GM03348 (cell line): ENCODE measurements at places on chromosomes 5 and 9.

DNA sequence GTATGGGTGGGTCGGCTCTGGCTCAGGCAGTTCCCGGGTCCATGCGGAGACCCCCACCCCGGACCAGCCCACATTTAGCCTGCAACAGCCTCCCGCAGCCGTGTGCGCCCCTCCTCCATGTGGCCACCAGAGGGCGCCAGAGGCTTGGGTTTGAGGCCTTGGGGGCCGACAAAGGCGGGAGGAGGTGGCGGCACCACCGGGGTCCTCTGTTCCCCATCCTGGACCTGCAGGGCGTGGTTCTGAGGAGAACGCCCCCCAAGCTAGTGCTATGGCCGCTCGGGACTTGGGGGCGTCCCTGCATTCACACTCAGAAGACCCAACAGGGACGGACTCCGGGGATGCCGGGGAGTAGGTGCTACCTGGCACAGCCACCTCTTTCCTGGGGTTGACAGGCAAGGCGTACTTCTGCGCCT is 16.5 kb downstream of the ASS1 start:
- DNase-seq: peak; percentile 85

DNA sequence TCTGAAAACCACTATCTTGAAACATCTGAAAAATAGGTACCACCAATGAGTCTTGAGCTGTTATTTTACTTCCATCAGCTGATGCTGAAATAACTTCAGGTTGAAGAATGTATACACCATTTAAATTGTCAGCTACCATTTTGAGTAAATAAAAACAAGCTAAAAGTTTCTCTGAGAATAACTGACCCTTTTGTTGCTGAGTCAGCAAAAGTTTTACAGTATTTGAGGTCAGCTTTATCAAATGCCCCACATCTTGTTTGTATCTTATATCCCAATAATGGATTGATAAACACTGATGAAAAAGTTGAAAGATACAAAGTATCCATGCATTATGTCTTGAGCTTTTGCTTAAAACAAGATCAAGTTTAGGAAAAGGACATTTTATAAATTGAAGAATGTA is 22.8 kb downstream of the CPLANE1 start:
- DNase-seq: no peak

GRCh38 chr9:87197349-87198130 is 250.2 kb upstream of the GAS1 start:
- DNase-seq: no peak

DNA sequence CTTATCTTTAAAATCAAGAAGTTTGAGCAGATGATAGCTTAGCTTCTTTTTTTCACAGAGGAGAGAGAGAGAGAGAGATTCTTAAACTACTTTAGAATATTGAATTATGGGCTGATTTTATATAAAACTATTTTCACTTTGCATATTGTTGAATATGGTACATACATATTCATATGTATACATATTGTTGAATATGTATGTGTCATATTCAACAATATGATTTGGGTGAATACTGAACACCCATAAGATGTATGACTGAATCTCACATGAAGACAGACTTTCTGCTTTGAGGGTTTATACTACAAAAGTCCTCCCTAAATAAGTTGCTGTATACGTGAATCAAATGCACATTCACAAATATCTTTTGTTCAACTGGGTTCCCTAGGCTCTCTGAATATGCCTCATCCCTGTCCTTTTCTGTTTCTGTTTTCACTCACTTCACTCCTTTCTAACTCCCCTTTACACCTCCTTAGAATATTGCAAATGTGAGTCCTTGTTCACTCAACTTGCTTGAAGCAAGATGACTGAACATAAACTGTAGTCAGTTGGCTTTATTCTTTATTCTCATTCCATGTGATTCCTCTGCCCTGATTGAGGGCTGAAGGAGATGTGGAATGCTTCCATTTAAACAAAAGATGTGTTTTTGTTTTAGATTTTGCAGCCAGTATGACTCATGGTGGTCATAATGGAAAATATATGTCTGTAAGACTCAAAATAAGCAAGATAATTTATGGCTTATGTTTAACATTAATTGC is 225.4 kb upstream of the DAB2 start:
- no peak for DNase-seq

DNA sequence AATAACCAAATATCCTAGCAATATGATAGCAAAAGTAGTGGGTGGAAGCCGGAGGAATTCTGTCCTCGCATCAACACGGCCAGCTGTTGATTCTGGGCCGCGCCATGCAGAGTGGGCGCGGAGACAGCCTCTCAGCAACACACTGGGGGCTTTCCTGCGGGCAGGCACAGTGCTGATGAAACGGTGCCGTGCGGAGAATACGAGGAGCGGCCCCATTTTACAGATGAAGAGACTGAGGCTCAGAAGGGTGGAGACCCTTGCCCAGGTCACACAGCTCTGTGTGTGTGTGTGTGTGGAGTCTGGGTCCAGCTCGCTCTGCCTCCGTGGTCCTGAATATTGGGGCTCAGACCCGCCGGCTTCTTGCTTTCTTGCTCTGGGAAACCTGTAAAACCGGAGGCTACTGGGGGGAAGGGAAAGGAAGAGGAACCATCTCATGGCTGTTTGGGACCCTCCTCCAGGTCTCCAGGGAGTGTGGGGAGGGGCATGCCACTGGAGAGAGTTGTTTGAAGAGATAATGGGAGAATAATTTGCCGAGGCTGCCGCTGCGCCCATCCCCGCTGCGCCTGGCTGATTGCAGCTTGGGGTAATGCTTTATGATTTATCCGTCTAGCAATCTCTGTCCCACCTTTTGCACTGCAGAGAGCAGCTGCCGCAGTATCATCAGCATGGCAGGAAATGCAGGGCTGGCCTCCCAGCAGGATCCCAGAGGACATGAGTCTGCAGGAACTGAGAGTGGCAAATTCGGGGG is 36.6 kb downstream of the NCS1 start:
- no peak for DNase-seq

- DNase-seq: peak; percentile 89
These were observed at the start of gene CFAP77 for GRCh38 chr9:132409828-132410528. CFAP77 (plus strand) TSS chr9:132410211; CDS start chr9:132410272, 61 bp downstream.

DNA sequence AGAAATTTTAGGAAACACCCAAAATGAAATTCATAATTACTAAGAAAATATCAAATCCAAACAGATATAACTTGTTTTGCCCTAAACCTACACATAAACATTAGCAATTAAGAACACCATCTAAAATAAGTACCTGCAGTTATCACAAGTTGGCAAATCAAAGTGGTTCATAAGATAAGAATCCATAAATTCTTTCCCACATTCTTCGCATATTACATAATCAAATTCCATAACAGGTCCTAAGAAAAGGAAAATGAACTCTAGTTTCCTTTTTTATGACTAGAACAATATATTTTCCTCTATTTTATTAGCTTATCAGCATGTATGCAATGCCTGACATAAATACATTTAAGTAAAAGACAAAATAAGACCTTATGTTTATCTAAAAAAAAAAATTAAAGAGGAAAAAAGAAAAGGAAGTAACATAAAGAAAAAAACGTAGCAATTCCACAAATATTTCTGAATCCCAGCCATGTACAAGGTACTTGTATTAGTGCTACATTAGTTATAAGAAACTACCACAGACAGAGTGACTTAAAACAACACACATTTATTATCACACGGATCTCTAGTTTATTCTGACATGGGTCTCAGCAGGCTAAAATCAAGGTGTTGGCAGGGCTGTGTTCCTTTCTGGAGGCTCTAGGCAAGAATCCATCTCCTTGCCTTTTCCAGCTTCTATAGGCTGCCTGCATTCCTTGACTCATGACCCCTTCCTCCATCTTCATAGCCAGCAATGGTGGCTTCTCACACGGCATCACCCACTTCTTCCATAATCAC is 7.5 kb downstream of the XPA start:
- no peak for DNase-seq

GRCh38 chr5:24363789-24364481 is 280.8 kb downstream of the CDH10 start:
- no peak for DNase-seq

DNA sequence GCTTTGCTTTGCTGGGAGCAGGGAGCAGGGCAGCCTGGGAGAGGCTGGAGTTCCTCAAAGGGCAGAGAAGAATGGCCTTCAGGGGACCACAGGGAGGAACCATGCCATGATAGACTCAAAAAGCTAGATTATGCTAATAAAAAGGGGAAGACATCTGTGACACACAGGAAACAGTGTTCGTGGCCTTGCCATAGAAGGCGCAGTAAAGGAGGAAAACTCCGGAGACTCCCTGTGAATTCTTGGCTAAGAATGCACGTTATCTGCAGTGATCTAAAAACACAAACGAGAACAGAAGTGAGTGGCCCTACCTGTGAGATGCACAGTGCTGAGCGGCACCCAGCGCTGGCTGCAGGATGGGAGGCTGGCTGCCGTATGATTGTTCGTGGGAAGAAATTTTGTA is 15.9 kb upstream of the LTC4S start:
- no peak for DNase-seq

DNA sequence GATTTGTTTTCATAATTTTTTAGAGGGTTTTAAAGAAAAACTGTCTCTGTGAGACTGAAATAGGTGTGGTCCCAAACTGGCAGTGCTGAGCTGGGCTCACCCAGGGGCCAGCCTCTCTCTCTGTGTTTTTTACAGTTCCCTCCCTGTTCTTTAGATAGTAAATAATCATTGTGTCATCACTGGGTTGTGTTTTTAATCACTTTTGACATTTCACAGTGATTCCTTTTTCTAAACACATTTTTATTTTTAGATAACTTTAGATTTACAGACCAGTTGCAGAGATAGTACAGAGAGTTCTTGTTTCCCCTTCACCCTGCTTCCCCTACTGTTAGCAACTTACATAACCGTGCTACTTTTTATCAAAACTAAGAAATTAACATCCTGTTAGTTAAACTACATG is 44.4 kb downstream of the MAP1B start:
- DNase-seq: no peak

GRCh38 chr5:28077291-28078240 is 1039.2 kb upstream of the CDH9 start:
- no peak for DNase-seq

DNA sequence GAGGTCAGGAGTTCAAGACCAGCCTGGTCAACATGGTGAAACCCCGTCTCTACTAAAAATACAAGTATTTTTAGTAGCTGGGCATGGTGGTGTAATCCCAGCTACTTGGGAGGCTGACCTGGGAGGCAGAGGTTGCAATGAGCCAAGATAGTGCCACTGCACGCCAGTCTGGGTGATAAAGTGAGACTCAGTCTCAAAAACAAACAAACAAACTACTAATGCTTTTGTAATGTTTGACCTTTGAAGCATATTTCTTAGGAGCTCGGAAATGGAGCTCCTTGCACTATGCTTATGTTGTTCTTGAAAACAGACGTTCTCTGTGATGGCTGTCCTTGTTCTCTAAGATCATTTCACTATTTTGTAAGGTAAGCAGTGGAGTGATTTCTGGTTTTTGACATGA is 6.0 kb downstream of the F2RL2 start:
- no peak for DNase-seq

- peak; percentile 19 for DNase-seq
These were observed 9.6 kb downstream of the KIF2A start for GRCh38 chr5:62315376-62316175.

GRCh38 chr5:89728750-89729149 is 680.8 kb downstream of the CETN3 start:
- DNase-seq: peak; percentile 13

GRCh38 chr9:127751269-127752054 is 16.4 kb upstream of the TOR2A start:
- DNase-seq: peak; percentile 70

- no peak for DNase-seq
These were observed 170.0 kb downstream of the PAPPA start for GRCh38 chr9:116323571-116323970.

GRCh38 chr9:91751922-91752321 is 198.1 kb downstream of the ROR2 start:
- peak; percentile 72 for DNase-seq

- DNase-seq: no peak
These were observed 49.6 kb downstream of the FAT2 start for GRCh38 chr5:151541571-151541970.

GRCh38 chr9:130497139-130497538 is 52.4 kb downstream of the ASS1 start:
- DNase-seq: no peak

DNA sequence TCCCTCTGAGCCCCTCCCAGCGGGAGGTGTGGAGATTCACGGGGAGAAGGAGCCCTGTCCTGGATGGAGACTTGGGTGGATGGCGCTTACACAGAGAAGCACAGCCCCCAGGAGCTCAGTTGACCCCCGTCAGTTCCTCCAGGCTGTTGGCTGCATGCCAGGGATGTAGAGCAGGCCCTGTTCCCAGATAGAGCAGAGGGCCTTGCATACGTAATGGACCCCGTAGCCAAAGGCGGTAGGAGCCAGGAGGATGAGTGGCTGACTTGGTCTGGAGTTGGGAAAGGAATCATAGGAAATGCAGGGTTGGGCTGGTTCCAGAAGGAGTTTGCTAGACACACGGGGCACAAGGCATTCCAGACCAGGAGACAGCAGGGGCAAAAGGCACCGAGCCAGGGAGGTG is 2.5 kb downstream of the PMPCA start:
- no peak for DNase-seq

- DNase-seq: no peak
These were observed 116.1 kb upstream of the PITX1 start for GRCh38 chr5:135149956-135150723.

- DNase-seq: peak; percentile 35
These were observed 119.5 kb upstream of the CTNND2 start for GRCh38 chr5:12023614-12024241.

DNA sequence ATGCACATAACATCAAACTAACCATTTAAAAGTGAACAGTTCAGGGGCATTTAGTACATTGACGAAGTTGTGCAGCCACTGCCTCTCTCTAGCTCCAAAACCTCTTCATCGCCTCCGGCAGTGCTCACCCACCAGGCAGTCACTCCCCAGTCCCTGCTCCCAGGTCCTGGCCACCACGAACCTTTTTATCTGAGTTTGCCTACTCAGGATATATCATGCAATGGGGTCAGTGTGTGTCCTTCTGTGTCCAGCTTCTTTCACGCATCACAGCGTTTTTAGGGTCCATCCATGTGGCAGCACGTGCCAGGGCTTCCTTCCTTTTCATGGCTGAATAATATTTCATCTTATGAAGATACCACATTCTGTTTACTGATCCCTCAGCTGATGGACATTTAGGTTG is 4.6 kb downstream of the AHRR start:
- DNase-seq: no peak

DNA sequence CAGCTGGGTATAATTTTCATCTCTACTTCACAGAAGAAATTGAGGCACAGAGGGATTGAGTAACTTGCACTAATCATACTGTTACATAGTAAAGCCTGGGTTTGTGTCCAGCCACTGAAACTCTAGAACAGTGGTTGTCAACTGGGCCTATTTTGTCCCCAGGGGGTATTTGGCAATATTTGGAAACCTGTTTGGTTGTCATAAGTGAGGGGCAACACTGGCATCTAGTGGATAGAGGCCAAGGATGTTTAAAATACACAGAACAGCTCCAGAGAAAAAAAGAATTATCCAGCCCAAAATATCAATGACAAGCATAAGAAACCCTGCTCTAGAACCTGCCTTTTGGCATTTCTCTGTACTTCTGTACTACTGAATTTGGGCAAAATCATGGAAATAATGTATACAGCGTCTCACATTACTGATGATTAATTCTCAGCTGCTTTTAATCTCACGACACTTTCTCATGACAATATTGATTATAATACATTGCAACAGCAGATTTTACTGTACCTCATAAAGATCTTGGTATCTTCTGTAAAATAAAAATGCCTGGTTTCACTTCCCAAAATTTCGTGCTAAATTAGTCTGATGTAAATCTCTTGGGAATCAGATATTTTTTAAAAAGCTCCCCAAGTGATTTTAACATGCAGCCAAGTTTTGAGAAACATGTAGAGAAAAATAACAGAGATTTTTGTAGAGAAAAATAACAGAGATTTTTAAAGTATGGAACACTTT is 112.7 kb downstream of the RORB start:
- no peak for DNase-seq
